ENCODE measurements at places on chromosomes 2 and 18. TPM values are rescaled to one million over a fixed set of nuclear protein-coding genes. Genes with fewer than 3 reads are reported as not detected.

The POTEI gene
- not detected for polyA plus RNA-seq

The IL36A gene
- polyA plus RNA-seq, result not detected

The C2orf15 gene
- polyA plus RNA-seq, result 3.4 TPM

The FHL2 gene
- polyA plus RNA-seq, result 0.31 TPM

The KLHL41 gene
- polyA plus RNA-seq, result not detected

The ASXL3 gene
- polyA plus RNA-seq, result not detected

The GYPC gene
- polyA plus RNA-seq, result 110 TPM

Data from naive B cell (primary cell).